ENCODE measurements at places on chromosomes 4 and X. TPM values are rescaled to one million over a fixed set of nuclear protein-coding genes. Genes with fewer than 3 reads are reported as not detected.

The PHEX gene
- 0.88 TPM for total RNA-seq

The SLC25A4 gene
- total RNA-seq = 8.3 TPM

The PABPC1L2A gene
- total RNA-seq = not detected

The AVPR2 gene
- not detected for total RNA-seq

The DCAF4L1 gene
- total RNA-seq = under 0.01 TPM

The CFAP47 gene
- total RNA-seq = not detected

The NMU gene
- total RNA-seq = not detected

The WDR17 gene
- 0.36 TPM for total RNA-seq

The CXorf51A gene
- not detected for total RNA-seq

The HTR2C gene
- not detected for total RNA-seq

The GAGE12C gene
- not detected for total RNA-seq

The UTP14A gene
- total RNA-seq = 20.9 TPM

The MAGEB1 gene
- not detected for total RNA-seq

The ETDC gene
- not detected for total RNA-seq

The F8 gene
- total RNA-seq = 10.9 TPM

All from osteoblast (primary cell).